Vein endothelial cell (primary cell): ENCODE measurements at places on chromosomes 11 and 22. TPM values are rescaled to one million over a fixed set of nuclear protein-coding genes. Genes with fewer than 3 reads are reported as not detected.

Gene ZNF280B
- 1.5 and 1.6 TPM in 2 replicates for total RNA-seq

Gene FOSL1
- 32.1 and 39.5 TPM in 2 replicates for total RNA-seq

Gene DBX1
- total RNA-seq, result not detected in 2 replicates

Gene MUC15
- total RNA-seq, result not detected in 2 replicates

Gene OR10A2
- total RNA-seq, result not detected in 2 replicates

Gene TIMM10
- total RNA-seq, result 31.0 and 40.9 TPM in 2 replicates
